ENCODE measurements at places on chromosomes 16 and 17. TPM values are rescaled to one million over a fixed set of nuclear protein-coding genes. Genes with fewer than 3 reads are reported as not detected.
A peak's percentile ranks its signal among the peaks of the same experiment; 100 is the strongest.

Gene PIPOX
- total RNA-seq, result 3.1 TPM

Gene ARHGDIG
- 140 TPM for total RNA-seq

- DNase-seq, result peak; percentile 68
- peak overlapping the region; percentile 69 for H3K27ac ChIP-seq
- H3K36me3 ChIP-seq, result peaks cover 12% of the 10 kb centered on the region
- no peaks in the 10 kb centered on the region for H3K27me3 ChIP-seq
Observed at GRCh38 chr17:8226536-8227237, 16.3 kb upstream of the AURKB start.

DNA sequence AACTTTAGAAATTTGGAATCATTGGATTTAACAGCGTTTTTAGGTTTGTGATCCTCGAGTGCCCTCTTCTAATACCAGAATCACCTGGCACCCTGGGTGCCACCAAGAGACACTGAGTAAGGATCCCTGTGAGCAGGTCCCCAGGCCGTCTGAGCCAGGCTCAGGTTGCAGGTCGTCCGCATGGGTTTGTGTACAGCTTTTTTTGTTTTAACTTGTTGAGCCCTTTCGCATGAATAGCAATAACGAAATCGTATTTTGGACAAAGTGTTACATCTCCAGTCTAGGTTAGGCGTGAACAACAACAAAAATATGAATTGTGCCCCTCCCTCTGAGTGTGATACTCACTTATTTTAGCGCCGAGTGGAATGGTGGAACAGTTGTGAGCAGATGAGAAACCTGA, 10.9 kb downstream of the USP10 start:
- no peaks in the 10 kb centered on the region for H3K36me3 ChIP-seq
- DNase-seq, result no peak
- peaks cover 28% of the 10 kb centered on the region for H3K4me1 ChIP-seq
- H3K27ac ChIP-seq, result no peak overlapping the region

GRCh38 chr16:81179219-81179618, 59.3 kb upstream of the BCO1 start:
- no peak overlapping the region for H3K27ac ChIP-seq
- no peaks in the 10 kb centered on the region for H3K36me3 ChIP-seq
- DNase-seq, result no peak
- H3K27me3 ChIP-seq, result no peaks in the 10 kb centered on the region
- H3K4me1 ChIP-seq, result no peaks in the 10 kb centered on the region

DNA sequence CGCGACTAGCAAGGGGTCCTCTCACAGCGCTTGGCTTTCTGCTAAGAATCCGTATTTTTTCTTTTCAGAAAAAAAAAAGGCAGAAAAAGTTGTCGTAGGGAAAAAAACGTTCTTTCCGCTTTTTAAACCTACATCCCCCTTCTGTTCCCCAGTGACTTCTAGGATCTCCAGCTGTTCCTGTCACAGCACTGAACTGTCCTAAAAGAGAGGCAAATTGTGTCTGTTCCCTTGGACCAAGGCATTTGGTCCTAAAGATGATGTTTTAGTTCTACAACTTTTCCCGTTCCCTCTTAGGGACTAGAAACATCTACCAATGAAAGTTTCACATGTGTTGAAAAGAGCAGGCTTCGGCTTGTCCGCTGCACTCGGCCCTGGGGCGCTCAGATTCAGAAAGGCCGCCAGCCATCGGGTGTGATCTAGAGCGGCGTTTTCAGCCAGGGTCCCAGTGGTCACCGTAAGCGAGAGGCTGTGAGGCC, 100.7 kb upstream of the CHMP6 start:
- H3K4me1 ChIP-seq, result no peaks in the 10 kb centered on the region
- no peaks in the 10 kb centered on the region for H3K36me3 ChIP-seq
- DNase-seq, result no peak
- no peak overlapping the region for H3K4me3 ChIP-seq
- H3K27ac ChIP-seq, result no peak overlapping the region
- no peaks in the 10 kb centered on the region for H3K27me3 ChIP-seq

- H3K4me3 ChIP-seq, result no peak overlapping the region
- no peaks in the 10 kb centered on the region for H3K27me3 ChIP-seq
- no peaks in the 10 kb centered on the region for H3K36me3 ChIP-seq
Observed at GRCh38 chr16:86498671-86499439, 11.5 kb upstream of the FOXF1 start.

DNA sequence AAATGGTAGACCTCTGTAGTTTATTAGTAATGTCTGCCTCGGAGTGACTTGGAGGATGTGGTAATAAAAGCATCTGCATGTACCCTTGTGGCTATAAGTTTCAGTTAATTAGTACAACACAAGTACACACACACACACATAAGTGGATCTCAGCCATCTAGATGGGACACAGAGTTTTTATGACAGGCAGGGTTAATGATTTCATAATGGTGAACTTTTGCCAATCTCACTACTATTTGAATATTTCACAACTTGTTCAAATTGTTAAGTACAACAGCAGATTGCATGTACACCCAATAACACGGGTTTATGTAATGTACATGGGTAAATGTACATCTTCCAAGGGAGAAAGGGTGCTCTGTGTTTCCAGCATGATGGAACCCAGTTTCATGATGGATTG, 511.3 kb upstream of the HSBP1 start:
- H3K27ac ChIP-seq, result no peak overlapping the region
- no peak for DNase-seq
- no peaks in the 10 kb centered on the region for H3K36me3 ChIP-seq
- H3K4me3 ChIP-seq, result no peak overlapping the region

- no peak overlapping the region for H3K4me3 ChIP-seq
- peak; percentile 60 for DNase-seq
- no peaks in the 10 kb centered on the region for H3K36me3 ChIP-seq
- H3K4me1 ChIP-seq, result peaks cover 70% of the 10 kb centered on the region
- peak overlapping the region; percentile 98 for H3K27ac ChIP-seq
- H3K27me3 ChIP-seq, result no peaks in the 10 kb centered on the region
Observed at GRCh38 chr17:81869221-81870130, 1.7 kb downstream of the ARHGDIA start.

DNA sequence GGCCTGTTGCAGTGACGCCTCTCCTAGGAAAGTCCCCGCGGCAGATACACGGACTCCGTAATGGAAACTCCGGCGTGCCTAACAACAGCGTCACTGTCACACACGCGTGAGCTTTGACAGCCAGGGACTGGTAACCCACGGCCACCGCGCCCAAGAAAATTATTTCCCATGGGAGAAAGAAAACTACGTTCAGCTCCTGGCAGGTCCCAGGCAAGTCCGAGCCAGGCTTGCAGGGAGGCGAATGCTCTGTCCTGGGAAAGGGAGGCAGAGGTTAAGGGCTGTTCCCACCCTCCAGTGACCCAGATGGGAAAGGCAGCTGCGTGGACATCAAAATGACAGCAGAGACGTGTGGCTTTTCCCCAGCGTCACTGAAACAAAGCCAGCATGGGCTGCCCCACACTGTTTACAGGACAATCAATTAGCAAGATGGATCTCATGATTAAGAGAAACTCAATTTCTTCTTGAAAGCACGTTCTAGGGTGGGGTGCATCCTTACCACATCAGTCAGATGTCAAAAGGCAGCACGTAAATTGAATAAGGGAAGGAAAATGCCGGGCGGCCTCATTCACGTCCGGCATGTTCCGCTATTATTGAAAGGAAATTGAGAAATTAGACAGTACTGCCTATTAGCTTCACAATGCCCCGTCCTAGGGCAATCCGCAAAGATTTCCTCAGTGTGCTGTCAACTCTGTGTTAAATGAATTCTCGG, 82.5 kb downstream of the NXN start:
- no peaks in the 10 kb centered on the region for H3K27me3 ChIP-seq
- H3K4me3 ChIP-seq, result no peak overlapping the region
- DNase-seq, result no peak
- H3K4me1 ChIP-seq, result peaks cover 10% of the 10 kb centered on the region
- H3K27ac ChIP-seq, result no peak overlapping the region
- H3K36me3 ChIP-seq, result no peaks in the 10 kb centered on the region

- no peak overlapping the region for H3K4me3 ChIP-seq
- H3K36me3 ChIP-seq, result no peaks in the 10 kb centered on the region
- DNase-seq, result no peak
- no peaks in the 10 kb centered on the region for H3K27me3 ChIP-seq
- no peak overlapping the region for H3K27ac ChIP-seq
Observed at GRCh38 chr17:8857919-8858318, 9.6 kb downstream of the PIK3R6 start.

- DNase-seq, result no peak
- H3K4me3 ChIP-seq, result no peak overlapping the region
- no peaks in the 10 kb centered on the region for H3K27me3 ChIP-seq
- H3K4me1 ChIP-seq, result no peaks in the 10 kb centered on the region
Observed at GRCh38 chr16:61295311-61295710, 740.9 kb downstream of the CDH8 start.

GRCh38 chr17:9219631-9220397, 198.5 kb downstream of the NTN1 start:
- no peak overlapping the region for H3K27ac ChIP-seq
- H3K4me3 ChIP-seq, result no peak overlapping the region
- no peaks in the 10 kb centered on the region for H3K27me3 ChIP-seq
- no peaks in the 10 kb centered on the region for H3K36me3 ChIP-seq
- DNase-seq, result no peak
- peaks cover 18% of the 10 kb centered on the region for H3K4me1 ChIP-seq

- H3K27me3 ChIP-seq, result no peaks in the 10 kb centered on the region
- peak within 1 kb of the TSS; percentile 80 for H3K27ac ChIP-seq
- DNase-seq, result no peak
- H3K4me1 ChIP-seq, result peaks cover 6% of the 10 kb centered on the region
- H3K4me3 ChIP-seq, result no peak within 1 kb of the TSS
Observed at GRCh38 chr16:71724320-71724751, at the start of gene PHLPP2. TSS of gene PHLPP2 (minus strand) at chr16:71724701. CDS start at chr16:71714795, 9,906 bp downstream.

- DNase-seq, result peak; percentile 9
- H3K36me3 ChIP-seq, result no peaks in the 10 kb centered on the region
- no peak overlapping the region for H3K4me3 ChIP-seq
Observed at GRCh38 chr17:42283241-42284023, 4.9 kb upstream of the STAT5A start.

DNA sequence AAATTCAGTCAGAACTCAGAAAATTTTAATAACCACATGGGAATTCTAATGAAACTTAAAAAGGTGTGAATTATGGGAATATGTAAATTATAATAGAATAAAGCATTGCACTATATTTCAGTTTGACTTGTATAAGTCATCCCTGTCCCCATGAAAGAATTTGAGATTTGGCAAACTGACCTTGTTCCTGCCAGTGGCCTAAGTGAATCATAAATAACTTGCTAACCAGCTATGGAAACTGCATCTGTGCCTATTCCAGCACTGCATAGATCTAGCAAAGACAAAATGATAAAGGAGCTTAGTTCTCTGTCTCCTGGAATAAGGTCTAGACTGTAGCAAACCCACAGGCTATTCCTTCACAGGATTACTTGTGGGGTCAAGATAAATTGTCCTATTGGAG, 106.8 kb upstream of the NOG start:
- H3K27me3 ChIP-seq, result no peaks in the 10 kb centered on the region
- H3K36me3 ChIP-seq, result no peaks in the 10 kb centered on the region
- no peaks in the 10 kb centered on the region for H3K4me1 ChIP-seq
- no peak overlapping the region for H3K27ac ChIP-seq

DNA sequence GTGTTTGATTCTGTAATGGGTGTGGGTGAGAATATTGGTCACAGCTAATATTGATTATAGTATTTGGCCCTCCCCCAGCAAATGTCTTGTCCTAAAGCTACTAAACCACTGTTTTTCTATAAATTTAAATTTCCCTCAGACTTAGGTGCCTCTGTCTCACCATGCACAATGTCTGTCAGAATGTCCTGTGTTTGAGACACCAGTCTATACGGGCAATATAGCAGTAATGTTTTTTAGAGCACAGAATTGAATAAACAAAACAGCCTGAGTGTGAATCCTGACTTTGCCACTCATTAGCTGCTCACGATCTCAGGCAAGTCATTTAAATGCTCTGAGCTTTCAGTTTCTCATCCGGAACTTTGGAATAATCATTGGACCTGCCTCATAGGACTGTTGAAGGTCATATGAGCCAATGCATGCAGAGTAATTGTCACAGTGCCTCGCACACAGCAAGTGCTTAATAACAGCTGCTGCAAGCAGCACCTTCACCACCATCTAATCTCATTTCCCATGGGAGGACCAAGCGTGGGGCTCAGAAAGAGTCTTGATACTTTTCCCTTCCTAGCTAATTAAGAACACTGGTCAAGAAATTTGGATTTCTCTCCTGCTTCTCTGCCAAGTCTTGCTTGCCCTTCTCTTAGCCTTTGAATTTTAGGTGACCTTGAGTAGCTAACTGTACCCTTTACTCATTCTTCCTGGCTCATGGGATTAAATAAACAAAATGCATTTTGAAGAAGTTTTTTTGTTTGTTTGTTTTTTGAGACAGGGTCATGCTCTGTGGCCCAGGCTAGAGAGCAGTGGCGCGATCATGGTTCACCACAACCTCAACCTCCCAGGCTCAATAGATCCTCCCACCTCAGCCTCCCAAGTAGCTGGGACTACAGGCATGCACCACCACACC, 9.8 kb downstream of the HLF start:
- H3K4me3 ChIP-seq, result no peak overlapping the region
- no peaks in the 10 kb centered on the region for H3K27me3 ChIP-seq
- no peak for DNase-seq
- H3K36me3 ChIP-seq, result no peaks in the 10 kb centered on the region

GRCh38 chr17:42310787-42311215, 22.5 kb downstream of the STAT5A start:
- peaks cover 18% of the 10 kb centered on the region for H3K4me1 ChIP-seq
- H3K4me3 ChIP-seq, result no peak overlapping the region
- DNase-seq, result no peak
- H3K27ac ChIP-seq, result peak overlapping the region; percentile 71

GRCh38 chr16:83926726-83927397, 26.2 kb upstream of the OSGIN1 start:
- H3K27ac ChIP-seq, result peak overlapping the region; percentile 80
- H3K36me3 ChIP-seq, result no peaks in the 10 kb centered on the region
- peak; percentile 81 for DNase-seq

DNA sequence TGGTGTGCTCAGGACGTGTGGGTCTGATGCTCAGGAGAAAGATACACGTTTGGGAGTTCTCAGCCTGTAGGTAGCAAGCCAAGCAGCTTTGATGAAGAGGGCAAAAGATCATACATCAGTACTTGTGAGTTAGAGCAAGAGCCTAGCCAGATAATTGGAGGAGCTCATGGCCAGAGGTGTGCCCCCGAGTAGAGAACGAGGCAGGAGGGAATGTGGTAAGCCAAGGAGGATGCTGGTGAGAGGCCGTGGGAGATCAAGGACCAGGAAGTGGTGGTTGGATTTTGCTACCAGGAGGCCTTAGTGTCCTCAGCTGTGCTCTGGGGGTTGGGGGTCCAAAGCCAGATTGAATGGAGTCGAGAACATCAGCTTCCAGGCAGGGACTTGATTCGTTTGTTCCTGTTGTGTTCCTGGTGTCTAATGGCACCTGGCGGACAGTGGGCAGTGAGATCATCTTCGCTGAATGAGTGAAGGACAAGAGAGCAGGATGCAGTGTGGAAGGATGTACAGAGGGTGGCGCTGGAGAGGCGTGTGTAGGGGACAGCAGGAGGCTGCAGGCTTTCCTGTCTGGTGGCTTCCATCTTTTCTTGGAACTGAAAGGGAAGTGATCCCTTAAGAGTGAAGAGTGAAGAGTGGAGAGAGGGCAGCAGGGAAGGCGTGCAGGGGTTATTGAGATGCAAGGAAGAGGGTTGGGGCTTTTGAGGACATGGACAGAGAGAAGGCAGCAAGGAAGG, 11.6 kb downstream of the FBXL19 start:
- no peak overlapping the region for H3K4me3 ChIP-seq
- peaks cover 4% of the 10 kb centered on the region for H3K36me3 ChIP-seq
- DNase-seq, result peak; percentile 52
- no peaks in the 10 kb centered on the region for H3K4me1 ChIP-seq
- H3K27me3 ChIP-seq, result no peaks in the 10 kb centered on the region
